ENCODE measurements at places on chromosomes 11 and 22.

DNA sequence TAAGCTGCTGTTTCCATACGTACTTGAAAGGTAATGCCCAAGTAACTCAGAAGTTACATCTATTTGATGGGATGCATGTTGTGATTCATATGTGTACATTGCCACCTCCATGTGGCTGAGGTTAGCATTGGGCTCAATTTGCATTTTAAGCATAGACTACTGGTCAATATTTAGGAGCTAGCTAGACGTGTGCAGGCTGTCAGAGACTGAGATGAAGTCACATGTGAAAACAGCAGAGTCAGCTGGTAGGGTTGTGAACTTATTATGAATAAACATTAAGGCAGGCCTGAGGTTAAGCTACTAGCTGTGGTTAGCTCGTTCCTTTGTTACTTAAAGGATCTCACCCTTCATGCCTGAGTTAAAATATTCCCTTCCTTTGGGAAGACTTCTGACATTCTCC is 114.5 kb upstream of the MTNR1B start:
- peaks cover 2% of the 10 kb centered on the region for H3K27me3 ChIP-seq
- no peaks in the 10 kb centered on the region for H3K36me3 ChIP-seq
- H3K4me3 ChIP-seq, result no peak overlapping the region
- DNase-seq, result no peak
- no peak overlapping the region for H3K27ac ChIP-seq
- no peaks in the 10 kb centered on the region for H3K4me1 ChIP-seq

DNA sequence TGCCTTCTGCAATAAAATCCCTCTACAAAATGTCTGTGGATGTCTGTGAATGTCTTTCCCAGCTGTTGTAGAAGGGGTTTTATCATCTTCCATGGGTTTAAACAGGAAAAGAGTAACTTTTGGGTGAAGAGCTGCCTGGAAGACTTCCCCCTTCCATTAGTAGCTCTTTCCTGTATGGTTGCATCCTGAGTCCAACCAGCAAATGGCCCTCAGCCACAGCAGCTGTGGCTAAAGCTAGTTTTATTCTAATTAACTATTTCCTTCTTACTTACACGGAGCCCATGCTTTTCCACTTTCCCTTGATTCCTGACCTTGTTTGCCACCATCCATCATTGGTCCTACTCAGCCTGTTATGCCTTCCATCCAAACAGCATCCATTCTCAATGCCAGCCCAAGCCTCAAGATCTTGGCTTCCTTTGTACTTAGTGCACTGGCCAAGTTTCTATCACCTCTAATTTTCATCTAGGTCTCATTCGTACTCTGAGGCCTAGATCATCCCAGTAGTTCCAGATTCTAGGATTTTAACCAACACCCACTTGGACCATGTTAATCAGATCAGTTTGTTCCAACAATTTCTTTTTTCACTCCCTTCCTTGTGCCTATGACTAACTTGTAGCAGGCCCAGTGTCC is 41.5 kb upstream of the CADM1 start:
- no peak for DNase-seq
- H3K27me3 ChIP-seq, result no peaks in the 10 kb centered on the region
- no peaks in the 10 kb centered on the region for H3K4me1 ChIP-seq
- H3K4me3 ChIP-seq, result no peak overlapping the region
- H3K27ac ChIP-seq, result no peak overlapping the region
- H3K36me3 ChIP-seq, result no peaks in the 10 kb centered on the region

DNA sequence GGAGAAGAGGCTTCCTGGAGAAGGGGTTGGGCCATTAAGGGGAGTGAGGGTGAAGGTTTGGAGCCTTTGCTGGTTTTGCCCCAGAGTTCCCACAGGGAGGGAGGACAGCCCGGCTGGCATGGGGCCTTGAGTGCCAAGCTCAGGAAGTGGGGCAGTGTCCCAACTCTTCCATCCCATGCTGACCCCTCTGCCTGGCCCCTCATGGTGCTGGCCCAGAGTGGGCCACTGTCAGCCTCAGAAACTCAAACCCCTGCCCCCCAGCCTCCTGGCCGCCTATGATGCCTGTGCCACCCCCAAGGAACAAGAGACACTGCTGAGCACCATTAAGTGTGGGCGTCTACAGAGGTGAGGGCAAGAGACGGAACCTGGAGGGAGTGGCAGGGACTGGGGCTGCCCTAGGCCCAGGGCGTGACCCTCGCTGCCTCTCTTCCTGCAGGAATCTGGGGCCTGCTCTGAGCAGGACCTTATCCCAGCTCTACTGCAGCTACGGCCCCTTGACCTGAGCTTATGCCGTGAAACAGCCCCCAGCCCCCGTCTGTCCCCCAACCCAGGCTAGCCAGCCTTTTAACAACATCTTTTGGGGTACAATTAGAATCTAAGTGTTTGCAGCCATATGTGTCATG is 5.4 kb downstream of the MUS81 start:
- no peak for DNase-seq
- no peak overlapping the region for H3K27ac ChIP-seq

- no peak overlapping the region for H3K4me3 ChIP-seq
- no peak overlapping the region for H3K27ac ChIP-seq
- DNase-seq, result no peak
Observed at GRCh38 chr11:3639841-3640240, 2.0 kb downstream of the ART5 start.

DNA sequence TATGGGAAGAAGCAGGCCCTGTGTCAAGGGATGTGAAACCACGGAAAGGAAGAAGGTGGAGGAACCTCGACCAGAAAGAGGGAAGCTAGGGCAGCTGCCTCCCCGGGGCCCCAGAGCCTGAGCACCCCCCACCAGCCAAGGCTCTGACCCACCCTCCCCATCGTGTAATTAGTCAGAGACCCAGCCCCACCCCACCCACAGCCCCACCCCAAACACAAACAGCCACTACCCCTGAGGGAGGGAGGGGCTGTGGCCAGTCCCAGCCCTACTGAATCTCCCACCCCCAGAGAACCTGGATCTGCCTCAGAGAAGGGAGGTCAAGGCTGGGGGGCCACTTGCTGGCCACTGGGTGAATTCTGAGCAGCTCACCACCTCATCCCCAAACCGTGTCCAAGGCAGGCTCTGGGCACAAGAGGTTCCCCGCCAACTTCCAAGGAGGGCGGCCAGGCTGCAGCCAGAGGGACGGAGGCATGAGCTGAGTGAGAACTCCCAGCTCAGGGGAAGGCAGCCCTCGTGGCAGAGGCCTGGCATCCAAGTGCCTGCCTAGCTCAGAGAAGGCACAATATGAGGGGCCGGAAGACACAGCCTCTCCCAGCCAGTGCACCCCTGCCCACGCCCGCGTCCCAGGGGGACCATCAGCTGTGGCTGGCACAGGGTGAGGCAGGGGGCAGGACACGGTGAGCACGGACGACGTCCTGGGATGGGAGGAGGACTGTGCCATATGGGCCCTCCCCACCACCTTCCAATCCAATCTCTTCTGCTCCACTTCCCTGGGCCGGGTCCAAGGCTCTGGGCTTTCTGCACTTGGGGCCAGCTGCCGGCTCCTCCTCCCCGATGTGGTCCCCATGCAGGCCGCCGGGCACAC is 2.7 kb downstream of the PLXNB2 start:
- peaks cover 23% of the 10 kb centered on the region for H3K4me1 ChIP-seq
- no peak for DNase-seq
- no peak overlapping the region for H3K27ac ChIP-seq
- no peaks in the 10 kb centered on the region for H3K36me3 ChIP-seq

DNA sequence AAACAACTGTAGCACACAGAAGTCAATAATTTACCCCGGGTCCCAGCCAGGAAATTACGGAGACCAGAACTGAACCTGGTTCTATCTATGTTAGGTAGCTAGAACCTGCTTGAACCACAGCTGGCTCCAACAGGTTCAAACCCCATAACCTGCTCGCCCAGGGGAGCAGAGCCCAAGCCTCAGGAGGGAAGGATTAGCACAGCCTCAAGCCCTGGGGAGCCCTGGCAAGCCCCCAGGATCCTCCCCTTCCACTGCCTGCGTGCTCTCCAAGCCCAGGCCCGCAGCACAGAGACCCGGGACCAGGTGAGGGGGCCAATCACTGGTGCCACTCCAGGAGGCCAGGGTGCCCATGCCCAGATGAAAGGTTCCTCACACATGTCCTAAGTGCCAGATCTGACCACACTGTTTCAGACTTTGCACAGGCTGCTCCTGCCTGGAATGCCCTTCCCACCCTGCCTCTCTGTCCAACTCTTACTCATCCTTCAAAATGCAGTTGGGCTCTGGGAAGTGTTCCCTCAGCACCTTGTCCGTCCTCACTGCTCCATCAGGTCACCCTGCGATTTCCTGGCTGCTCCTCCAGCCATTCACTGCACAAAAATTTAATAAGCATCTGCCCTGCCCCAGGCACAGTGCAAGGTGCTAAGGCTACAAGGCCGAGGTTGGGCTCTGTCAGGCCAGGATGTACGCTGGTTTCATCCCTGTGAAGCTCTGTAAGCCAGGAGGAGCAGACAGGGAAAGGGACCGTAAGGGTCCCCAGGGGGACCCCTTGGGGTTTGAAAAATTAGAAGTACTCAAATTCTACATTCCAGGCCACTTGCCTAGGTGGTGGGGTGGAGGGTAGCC is 32.2 kb downstream of the ARRB1 start:
- no peak overlapping the region for H3K4me3 ChIP-seq
- peaks cover 18% of the 10 kb centered on the region for H3K4me1 ChIP-seq
- no peak for DNase-seq
- no peaks in the 10 kb centered on the region for H3K27me3 ChIP-seq

DNA sequence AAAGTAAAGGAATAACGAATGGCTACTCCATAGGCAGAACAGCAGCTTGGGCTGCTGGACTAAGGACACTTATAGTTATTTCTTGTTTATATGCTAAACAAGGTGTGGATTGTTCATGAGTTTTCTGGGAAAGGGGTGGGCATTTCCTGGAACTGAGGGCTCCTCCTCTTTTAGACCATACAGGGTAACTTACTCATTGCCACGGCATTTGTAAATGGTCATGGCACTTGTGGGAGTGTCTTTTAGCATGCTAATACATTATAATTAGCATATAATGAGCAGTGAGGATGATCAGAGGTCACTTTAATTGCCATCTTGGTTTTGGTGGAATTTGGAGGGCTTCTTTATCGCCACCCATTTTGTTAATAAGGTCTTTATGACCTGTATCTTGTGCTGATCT is 7.0 kb downstream of the OR4X1 start:
- DNase-seq, result no peak
- no peak overlapping the region for H3K4me3 ChIP-seq
- no peak overlapping the region for H3K27ac ChIP-seq

DNA sequence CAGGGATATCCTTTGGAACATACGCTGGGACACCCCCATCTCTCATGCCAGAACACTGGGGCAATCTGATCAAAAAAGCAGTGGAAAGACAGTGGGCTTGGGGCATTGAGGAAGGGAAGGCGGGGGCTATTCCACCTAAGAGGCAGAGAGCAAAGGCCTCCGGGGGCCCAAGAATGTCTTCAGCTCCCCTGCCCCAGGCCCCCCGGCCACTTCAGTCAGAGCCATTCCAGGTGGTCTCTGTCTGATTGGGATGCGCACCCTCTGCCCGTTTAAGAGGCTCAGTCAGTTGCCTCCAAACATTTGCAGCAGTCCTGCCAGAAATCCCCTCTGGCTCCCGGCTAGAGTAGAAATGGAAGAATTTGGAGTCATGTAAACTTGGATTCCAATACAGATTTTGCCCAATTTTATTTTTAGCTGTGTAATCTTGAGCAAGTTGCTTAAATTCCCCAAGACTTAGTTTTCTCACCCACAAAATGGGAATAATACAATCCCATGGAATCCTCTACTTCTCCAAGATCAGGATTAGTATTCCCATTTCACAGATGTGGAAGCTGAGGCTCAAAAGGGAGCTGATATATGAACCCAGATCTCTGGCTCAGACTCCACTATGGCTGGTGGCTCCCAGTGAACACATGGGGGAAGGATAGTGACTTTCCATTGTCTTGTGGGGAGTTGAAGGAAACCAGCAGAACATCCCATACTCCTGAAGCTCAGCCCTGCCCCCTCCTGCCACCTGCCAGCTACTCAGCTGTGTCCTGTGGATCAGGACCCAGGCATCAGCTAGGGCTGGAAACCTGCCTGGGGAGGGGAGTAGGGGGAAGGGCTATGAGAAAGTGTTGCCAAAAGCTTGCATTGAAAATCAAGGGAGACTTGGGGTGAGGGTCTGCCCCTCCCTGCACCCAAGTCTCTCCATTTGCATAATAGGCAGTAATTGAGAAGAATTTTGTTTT is 6.1 kb upstream of the WNT11 start:
- H3K4me3 ChIP-seq, result no peak overlapping the region
- H3K27me3 ChIP-seq, result peaks cover 45% of the 10 kb centered on the region
- no peaks in the 10 kb centered on the region for H3K36me3 ChIP-seq
- DNase-seq, result no peak
- peaks cover 10% of the 10 kb centered on the region for H3K4me1 ChIP-seq

DNA sequence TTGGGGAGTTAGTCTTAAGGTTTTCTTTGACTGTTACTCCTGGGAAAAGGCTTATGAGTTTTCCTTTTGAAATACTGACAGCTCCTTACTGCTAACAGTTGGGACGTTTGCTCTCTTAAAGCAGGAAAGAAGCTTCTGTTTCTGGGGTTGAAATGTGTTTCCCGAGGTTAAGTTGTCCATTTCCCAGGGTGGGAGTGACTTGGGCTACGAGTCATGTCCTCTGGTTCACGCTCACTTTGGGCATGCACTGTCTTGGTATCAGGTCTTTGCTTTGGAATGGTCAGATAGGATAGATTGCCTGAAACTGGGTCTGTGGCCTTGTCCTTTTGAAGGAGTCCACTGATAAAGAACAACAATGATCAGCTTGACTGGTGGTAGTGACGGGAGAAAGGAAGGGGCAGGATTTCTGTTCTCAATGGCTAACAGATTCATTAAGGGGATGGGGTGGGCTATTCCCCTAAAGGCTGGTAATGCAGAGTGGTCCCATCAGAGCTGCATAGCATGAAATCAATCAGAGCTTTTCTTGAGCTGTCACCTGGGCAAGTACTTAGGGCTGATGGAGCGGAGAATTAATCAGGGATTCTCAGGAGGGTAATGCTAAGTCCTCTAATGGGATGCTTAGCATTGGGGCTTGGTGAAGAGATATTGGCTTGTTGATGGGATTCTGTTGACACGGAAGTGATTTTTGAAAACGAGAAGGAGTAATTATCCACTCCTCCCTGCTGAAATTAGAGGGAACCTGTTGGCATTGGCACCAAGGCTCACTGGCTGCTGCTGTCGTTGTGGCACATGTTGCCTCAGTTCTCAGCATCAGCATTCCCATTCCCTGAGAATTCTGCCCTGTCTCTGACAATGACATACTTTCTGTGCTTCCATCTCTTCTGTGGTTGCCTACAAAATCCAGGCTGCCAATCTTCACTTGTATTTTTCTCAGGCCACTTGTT is 81.6 kb downstream of the TEAD1 start:
- no peak overlapping the region for H3K4me3 ChIP-seq
- no peaks in the 10 kb centered on the region for H3K36me3 ChIP-seq
- H3K27ac ChIP-seq, result no peak overlapping the region
- peaks cover 17% of the 10 kb centered on the region for H3K27me3 ChIP-seq
- H3K4me1 ChIP-seq, result no peaks in the 10 kb centered on the region

GRCh38 chr22:21826204-21826603 is 41.2 kb downstream of the MAPK1 start:
- peaks cover 4% of the 10 kb centered on the region for H3K36me3 ChIP-seq
- H3K27ac ChIP-seq, result no peak overlapping the region
- H3K4me1 ChIP-seq, result peaks cover 22% of the 10 kb centered on the region
- H3K4me3 ChIP-seq, result no peak overlapping the region
- DNase-seq, result no peak
- no peaks in the 10 kb centered on the region for H3K27me3 ChIP-seq

All from activated CD4-positive, alpha-beta memory T cell treated with anti-CD3 and anti-CD28 coated beads, Interleukin-2, amount 10 ng/mL, durations not matched to agents 7 days and 5 days (primary cell).